Gastrocnemius medialis (tissue), 4 donors: ENCODE measurements at places on chromosomes 1 and 21. TPM values are rescaled to one million over a fixed set of nuclear protein-coding genes. Genes with fewer than 3 reads are reported as not detected.

GRCh38 chr1:19033515-19033839, 77.0 kb upstream of the IFFO2 start:
- no peak for DNase-seq

Gene KRTAP10-5
- not detected for total RNA-seq

GRCh38 chr1:19747761-19748160, 52.0 kb downstream of the TMCO4 start:
- DNase-seq: no peak

- DNase-seq: no peak
These were observed 38.3 kb downstream of the CD34 start for GRCh38 chr1:207872621-207873020.

DNA sequence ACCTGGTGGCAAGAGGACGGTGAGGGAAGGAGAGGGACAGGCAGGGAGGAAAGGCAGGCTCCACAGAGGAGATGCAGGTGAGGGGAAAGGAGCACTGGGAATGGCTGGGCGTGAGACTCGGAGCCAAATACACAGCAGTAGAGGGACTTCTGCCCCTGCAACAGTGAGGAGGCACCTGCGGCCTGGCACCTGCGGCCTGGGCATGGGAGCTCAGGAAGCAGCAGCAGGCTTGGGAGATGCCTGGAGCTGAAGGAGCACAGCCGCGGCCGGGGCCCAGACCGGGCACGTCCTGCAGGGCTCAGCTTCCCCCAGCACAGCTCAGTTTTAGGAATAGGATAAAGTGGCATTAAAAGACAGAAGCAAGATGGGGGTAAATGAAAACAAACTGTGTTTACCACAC, 20.9 kb upstream of the TSPEAR start:
- DNase-seq: no peak

DNA sequence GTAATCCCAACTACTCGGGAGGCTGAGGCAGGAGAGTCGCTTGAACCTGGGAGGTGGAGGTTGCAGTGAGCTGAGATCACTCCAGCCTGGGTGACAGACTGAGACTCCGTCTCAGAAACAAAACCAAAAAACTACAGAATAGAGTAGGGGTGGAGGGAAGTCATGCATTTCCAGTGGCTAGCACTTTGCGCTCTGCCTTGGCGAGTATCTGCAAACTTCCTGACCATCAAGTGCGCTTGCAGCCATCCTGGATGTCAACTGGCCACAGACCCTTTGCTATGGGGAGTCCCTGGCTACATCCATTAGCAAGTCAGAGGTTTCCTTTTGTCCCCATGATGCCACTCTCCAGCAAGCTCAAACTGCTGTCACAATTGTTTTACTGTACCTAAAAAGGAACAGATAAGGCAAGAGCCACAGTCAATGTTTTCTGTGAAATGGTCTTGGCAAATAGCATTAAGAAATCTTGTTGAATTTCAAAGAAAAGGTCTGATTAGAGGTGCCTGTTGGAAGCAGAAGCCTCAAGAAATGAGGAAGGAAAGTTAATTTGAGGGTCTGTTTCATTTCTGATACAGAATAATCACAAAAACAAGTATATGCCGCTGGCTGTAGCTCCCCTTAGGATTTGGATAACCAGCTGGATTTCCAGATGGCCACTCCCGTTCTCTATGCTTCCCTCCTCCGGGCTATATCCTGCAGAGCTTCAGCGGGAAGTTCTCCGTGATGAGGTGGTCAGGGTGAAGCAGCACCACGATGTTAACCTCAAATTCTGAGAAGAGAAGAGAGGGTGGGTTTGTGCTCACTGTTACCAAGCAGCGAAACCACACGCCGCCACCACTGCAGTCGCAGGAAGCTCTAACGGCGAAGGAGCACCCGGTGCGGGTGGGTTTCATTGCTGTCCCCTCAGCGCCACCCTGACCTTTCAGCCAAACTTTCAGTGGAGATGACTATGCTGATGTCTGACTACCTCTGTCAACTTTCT, 42.0 kb downstream of the VPS26C start:
- no peak for DNase-seq

Gene OR4F16
- not detected for total RNA-seq

GRCh38 chr1:206930210-206930798, 8.6 kb upstream of the FCMR start:
- DNase-seq: no peak
